ENCODE measurements at places on chromosomes 7 and 10.

DNA sequence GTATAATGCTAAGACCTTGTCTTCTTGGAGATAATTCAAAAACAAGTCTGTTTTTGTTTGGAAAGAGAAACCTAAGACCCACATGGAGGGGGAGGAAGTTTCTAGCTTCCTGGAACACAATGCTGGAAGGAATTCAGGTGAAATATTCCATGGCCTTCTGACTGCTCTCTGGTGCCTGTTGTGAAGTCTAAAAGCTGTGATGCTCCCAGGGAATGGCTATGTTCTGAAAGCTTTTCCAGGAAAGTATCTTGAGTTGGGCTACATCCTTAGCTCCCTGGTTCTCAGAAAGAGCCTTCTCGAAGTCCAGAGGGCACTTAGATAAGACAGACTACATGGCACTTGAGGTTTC is 12.5 kb upstream of the PFKP start:
- DNase-seq: peak; percentile 25

GRCh38 chr10:52488606-52489485 is 174.8 kb downstream of the DKK1 start:
- DNase-seq: peak; percentile 2

GRCh38 chr10:13502380-13502779 is 26.4 kb downstream of the BEND7 start:
- no peak for DNase-seq

DNA sequence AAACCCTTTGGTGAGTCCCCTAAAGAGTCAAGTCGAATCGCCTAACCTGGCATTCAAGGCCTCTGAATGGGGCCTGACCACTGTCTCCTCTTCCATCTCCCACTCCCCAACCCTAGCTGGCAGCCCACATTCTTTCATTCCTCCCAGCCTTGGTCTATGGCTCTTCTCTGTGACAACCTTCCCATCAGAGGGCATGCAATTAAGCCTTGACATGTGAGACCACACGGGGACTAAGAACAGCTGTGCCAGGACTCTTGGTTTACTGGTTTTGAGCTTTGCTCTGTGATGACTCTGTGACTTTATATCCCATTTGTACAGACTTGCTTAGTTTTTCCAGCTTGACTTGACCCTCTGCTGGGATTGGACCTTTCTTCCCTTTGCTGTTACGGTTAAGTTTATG is 116.6 kb downstream of the BUB3 start:
- DNase-seq: no peak

DNA sequence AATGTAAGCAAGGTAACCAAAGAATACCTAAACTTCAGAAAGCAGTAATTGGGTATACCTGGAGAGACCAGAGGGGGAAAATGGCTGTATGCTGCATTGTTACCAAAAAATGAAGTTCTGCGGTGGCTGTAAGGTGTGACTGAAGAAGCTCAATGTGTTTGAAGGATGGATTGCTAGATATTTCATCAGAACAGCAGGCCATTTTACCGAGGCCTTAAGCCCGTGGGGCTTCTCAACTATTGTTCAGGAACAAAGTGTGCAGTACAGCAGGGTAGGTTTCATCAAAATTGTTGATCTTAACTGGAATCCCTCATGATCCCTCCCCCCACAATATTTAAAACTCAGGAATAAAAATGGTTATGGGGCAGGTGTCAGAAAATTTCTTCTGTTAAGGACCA is 204.0 kb upstream of the GHITM start:
- no peak for DNase-seq

DNA sequence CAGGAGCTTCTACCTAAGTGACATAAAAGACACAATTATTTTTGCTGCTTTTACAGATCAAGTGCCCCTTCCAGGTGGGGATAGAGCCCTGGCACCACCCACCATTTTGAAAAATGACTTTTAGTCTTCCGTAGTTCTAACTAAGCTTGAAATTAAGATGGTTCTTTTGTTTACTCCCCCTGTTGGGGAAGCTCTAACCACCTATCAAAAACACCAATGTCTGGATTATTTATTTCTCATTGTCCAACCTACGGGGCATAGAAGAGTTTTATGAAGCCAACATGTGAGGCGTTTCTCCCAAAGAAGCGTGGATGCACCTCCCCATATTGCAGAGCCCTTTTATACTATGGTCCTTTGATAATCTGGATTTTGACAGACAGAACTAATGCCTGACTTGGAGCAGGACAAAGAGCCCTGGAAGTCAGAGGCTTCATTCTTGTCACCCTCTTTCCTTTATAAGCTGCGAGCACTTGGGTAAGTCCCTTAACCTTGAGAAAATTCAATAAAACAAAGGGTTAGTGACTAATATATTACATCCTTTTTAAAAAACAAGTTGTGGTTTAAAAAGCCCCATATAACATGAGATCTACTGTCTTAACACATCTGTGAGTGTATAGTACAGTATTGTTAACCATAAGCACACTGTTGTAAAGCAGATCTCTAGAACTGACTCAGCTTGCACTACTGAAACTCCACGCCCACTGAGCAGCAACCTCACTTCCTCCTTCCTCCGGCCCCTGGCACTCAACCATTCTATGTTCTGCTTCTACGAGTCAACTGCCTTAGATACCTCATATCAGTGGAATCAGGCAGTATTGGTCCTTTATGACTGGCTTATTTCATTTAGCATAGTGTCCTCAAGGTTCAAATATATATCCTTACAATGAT is 67.5 kb downstream of the ATXN7L1 start:
- DNase-seq: no peak

DNA sequence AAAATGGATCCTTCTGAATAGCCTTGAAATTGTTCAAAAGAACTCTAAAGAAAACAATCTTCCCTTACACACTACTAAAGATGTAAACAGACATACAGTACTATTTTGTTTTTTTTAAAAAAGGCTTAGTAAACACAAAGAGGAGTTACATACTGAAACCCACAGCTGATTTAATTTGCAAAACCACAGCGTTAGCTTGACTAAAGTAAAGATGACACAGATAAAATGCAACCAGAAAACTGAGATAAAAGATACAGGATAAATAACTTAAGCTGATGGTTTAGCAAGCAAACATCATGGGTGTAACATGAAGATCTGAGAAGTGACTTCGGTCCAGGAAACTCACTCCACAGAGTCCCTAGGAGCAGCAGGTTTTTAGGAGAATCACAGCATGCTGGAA is 21.8 kb downstream of the PRKCQ start:
- DNase-seq: no peak

All from H7 (cell line).